Activated naive CD8-positive, alpha-beta T cell treated with anti-CD3 and anti-CD28 coated beads, Interleukin-2, amount 10 ng/mL, durations not matched to agents 7 days and 5 days (primary cell): ENCODE measurements at places on chromosomes 13 and 19. TPM values are rescaled to one million over a fixed set of nuclear protein-coding genes. Genes with fewer than 3 reads are reported as not detected.

- no peaks in the 10 kb centered on the region for H3K27me3 ChIP-seq
- no peaks in the 10 kb centered on the region for H3K4me1 ChIP-seq
- no peaks in the 10 kb centered on the region for H3K36me3 ChIP-seq
- H3K27ac ChIP-seq = no peak overlapping the region
- no peak for DNase-seq
Measured at GRCh38 chr13:103876571-103876970, 810.4 kb upstream of the SLC10A2 start.

- no peaks in the 10 kb centered on the region for H3K27me3 ChIP-seq
- H3K4me1 ChIP-seq = no peaks in the 10 kb centered on the region
- DNase-seq = no peak
- H3K36me3 ChIP-seq = no peaks in the 10 kb centered on the region
Measured at GRCh38 chr13:63546524-63546923, 2130.9 kb upstream of the PCDH20 start.

DNA sequence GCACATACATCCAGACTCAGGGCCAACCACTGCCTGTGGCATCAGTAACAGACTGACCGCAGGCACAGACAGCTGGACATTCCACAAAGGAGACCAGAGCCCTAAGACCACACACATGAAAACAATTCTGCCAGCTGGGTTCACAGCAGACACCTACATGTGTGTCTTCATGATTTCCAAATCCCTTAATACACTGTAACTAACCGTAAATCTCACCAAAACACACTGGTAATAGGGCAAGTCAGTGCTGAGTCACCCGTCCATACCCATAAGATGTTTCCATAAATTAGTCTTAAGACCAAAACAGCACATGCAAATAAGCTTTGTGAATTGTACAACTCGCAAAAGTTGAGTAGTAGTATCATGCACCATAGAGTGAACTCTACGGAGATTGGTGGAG lies 65.4 kb downstream of the TUBGCP3 start:
- no peak overlapping the region for H3K4me3 ChIP-seq
- peaks cover 4% of the 10 kb centered on the region for H3K36me3 ChIP-seq
- DNase-seq = no peak
- no peak overlapping the region for H3K27ac ChIP-seq
- no peaks in the 10 kb centered on the region for H3K4me1 ChIP-seq

GRCh38 chr13:84927442-84928169 lies 871.6 kb downstream of the SLITRK6 start:
- no peaks in the 10 kb centered on the region for H3K4me1 ChIP-seq
- H3K27ac ChIP-seq = no peak overlapping the region
- H3K36me3 ChIP-seq = no peaks in the 10 kb centered on the region

DNA sequence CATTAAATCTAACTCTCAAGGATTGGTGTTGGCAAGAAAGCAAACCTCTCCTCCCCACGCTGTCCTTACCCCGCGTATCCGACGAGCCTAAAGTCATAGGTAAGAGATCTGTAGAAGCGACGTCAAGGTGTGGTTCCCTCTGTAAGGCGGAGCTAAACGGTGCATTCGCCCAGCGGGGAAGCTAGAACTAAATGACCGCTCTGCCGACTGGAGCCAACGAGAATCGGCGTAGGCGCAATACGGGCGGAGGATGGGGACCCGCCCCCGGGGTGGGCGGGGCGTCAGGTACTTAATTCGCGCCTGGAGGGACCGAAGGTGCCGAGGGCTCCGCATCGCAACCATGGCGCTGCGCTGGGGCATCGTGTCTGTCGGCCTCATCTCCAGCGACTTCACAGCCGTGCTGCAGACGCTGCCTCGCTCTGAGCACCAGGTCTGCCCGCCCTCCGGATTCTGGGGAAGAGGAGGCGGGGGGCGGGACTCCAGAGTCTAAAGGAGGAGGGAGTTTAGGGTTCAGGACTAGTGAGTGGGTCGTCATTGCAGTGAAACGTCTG lies at the start of gene DHDH:
Gene DHDH (plus strand): TSS at position 318 of the 551 bp plus-strand sequence. CDS start 23 bp downstream, at position 341.
- DNase-seq = peak; percentile 90
- peak within 1 kb of the TSS; percentile 73 for H3K27ac ChIP-seq
- H3K27me3 ChIP-seq = peaks cover 9% of the 10 kb centered on the region
- H3K4me3 ChIP-seq = peak within 1 kb of the TSS; percentile 87
- peaks cover 6% of the 10 kb centered on the region for H3K4me1 ChIP-seq
- H3K36me3 ChIP-seq = no peaks in the 10 kb centered on the region

DNA sequence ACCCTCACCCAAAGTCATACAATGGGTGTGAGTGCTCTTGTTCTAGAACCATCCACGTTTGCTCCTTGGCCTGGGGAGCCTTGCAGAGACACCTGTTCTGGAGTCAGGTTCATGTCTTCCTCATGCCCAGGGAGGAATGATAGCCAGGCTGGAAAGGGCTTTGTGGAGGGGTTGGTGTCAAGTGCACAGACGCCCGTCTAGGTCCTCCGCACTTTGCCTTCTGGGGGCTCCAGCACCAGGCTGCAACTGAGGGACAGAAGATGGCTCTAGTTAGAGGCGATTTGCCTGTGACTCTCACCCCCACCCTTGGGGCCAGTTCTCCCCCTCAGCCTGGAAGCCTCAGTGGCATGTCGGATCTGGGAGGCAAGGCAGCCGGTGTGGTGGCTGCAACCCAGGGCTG lies 47.2 kb upstream of the ZNF536 start:
- no peak overlapping the region for H3K27ac ChIP-seq
- H3K36me3 ChIP-seq = no peaks in the 10 kb centered on the region
- H3K4me3 ChIP-seq = no peak overlapping the region
- H3K4me1 ChIP-seq = no peaks in the 10 kb centered on the region

- no peaks in the 10 kb centered on the region for H3K4me1 ChIP-seq
- H3K4me3 ChIP-seq = no peak overlapping the region
- no peaks in the 10 kb centered on the region for H3K36me3 ChIP-seq
- H3K27me3 ChIP-seq = no peaks in the 10 kb centered on the region
Measured at GRCh38 chr13:34513526-34513925, 428.5 kb upstream of the NBEA start.

DNA sequence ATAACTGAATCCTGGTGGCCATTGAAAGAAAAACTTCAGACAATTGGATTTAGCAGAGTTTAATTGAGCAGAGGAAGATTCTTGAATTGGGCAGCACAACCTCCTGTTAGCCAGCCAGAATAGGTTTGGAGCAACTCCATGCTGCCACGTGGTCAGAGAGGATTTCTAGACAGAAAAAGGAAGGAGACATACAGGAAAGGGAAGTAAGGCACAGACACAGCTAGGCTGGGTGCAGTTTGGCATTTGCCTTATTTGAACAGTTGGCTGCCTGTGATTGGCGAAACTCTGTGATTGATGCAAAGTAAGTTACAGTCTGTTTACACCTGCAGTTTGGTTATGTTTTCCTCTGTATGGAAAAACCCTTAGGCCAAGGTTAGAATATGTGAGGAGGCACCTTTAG lies 85.8 kb upstream of the SPATA13 start:
- H3K27ac ChIP-seq = no peak overlapping the region
- peaks cover 9% of the 10 kb centered on the region for H3K4me1 ChIP-seq
- H3K27me3 ChIP-seq = no peaks in the 10 kb centered on the region
- no peaks in the 10 kb centered on the region for H3K36me3 ChIP-seq
- no peak for DNase-seq

- no peaks in the 10 kb centered on the region for H3K4me1 ChIP-seq
- no peak overlapping the region for H3K27ac ChIP-seq
- no peaks in the 10 kb centered on the region for H3K36me3 ChIP-seq
Measured at GRCh38 chr13:80939581-80939980, 598.7 kb upstream of the SPRY2 start.

- H3K36me3 ChIP-seq = no peaks in the 10 kb centered on the region
- H3K4me3 ChIP-seq = no peak overlapping the region
- H3K4me1 ChIP-seq = no peaks in the 10 kb centered on the region
- no peak for DNase-seq
- H3K27ac ChIP-seq = no peak overlapping the region
- H3K27me3 ChIP-seq = no peaks in the 10 kb centered on the region
Measured at GRCh38 chr13:93017493-93018112, 209.0 kb upstream of the GPC6 start.

- H3K27ac ChIP-seq = peak overlapping the region; percentile 48
- H3K4me3 ChIP-seq = peak overlapping the region; percentile 91
- peak; percentile 75 for DNase-seq
- H3K36me3 ChIP-seq = no peaks in the 10 kb centered on the region
- H3K27me3 ChIP-seq = peaks cover 58% of the 10 kb centered on the region
Measured at GRCh38 chr13:21670006-21670882, 629 bp upstream of the FGF9 start.

GRCh38 chr13:104616990-104617389 lies 1550.8 kb upstream of the SLC10A2 start:
- DNase-seq = no peak
- H3K36me3 ChIP-seq = no peaks in the 10 kb centered on the region
- no peak overlapping the region for H3K4me3 ChIP-seq

- H3K27me3 ChIP-seq = no peaks in the 10 kb centered on the region
- no peaks in the 10 kb centered on the region for H3K36me3 ChIP-seq
- no peak for DNase-seq
- H3K4me3 ChIP-seq = no peak overlapping the region
- H3K27ac ChIP-seq = no peak overlapping the region
Measured at GRCh38 chr13:93147298-93147645, 79.3 kb upstream of the GPC6 start.

DNA sequence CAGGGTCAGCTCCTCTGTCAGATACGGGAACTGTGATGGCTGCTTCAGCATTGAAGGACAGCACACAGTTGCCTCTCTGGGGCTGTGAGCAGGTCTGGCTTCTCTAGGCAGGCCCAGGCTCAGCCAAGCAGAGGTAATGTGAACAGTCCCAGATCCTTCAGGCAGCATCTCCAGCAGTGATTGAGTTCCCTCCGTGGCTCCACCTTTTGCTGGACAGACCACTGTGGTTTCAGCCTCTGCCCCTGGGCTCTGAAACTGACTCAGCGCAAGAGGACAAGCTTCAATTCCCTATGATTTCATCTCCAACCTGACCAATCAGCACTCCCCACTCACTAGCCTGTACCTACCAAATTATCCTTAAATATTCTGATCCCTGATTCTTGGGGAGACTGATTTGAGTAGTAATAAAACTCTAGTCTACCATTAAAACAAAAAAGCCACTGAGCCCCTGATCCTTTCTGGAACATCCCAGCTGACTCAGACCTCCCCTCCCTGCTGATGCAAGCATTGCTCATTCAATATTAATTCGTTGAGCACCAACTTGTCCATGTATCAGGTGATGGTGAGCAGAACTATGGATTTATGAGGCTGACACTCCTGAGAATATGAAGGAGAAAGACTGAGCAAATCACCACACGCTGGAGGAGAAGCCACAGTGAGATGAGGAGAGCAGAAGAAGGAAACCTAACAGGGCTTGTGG lies 16.7 kb downstream of the GSX1 start:
- no peak overlapping the region for H3K27ac ChIP-seq
- no peaks in the 10 kb centered on the region for H3K4me1 ChIP-seq
- no peak overlapping the region for H3K4me3 ChIP-seq
- H3K27me3 ChIP-seq = peaks cover 27% of the 10 kb centered on the region

Gene CELF5
- 0.14 TPM for total RNA-seq

Gene ACP4
- total RNA-seq = not detected

Gene CEACAM16
- total RNA-seq = not detected

Gene NAT14
- total RNA-seq = 15.0 TPM

Gene GRIK5
- 0.44 TPM for total RNA-seq

Gene MBD3L3
- total RNA-seq = not detected

Gene C19orf33
- not detected for total RNA-seq
